ENCODE measurements at places on chromosomes 13 and 19.

DNA sequence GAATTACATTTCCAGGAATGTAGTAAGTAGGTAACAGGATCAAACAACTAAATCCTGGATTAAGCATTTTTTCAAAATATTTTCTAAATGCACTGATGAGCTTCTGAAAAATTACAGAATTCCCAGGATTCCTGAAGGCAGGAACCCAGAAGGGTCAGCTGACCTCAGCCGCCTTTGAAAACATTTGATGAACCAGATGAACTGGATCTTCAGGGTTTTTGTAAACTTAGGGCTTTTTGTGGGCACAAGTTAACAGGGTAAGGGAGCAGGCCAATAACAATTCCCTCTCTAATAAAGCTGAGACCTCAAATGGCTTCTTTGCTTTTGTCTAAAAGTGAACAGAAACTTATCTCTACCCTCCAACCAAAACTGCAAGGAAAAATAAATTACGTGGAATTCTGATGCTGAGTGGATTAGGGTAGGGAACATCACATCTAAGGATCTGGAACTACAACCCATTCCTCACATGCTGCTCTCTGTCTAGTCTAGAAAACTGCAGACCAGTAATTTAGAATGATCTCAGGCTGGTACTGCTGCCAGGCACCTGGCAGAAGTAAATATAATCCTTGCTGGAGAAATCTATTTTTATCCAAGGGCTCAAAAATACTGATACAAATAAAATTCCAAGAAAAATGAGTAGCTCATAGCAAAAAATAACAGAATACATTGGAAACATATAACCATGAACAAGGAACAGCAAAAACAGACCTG, 48.2 kb upstream of the N4BP2L1 start:
- DNase-seq: no peak

DNA sequence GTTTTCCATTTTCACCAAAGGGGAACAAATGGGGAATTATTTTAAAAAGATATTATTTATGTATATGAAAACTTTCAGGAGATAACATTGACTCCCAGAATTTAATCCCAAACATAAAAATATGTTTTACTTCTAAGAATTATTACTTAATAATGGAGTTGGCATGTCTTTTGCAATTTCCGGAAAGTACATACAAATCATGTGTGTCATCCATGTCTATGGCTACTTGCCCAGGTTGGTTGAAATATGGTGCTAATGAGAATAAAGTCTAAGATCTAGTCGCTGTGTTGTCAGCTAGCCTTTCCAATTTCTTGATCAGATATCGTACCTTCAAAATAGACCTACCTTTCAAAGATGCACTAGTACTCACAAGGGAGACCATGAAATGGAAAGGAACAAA, 1003.2 kb upstream of the PCDH20 start:
- DNase-seq: no peak

GRCh38 chr13:77034881-77035280, 7.9 kb upstream of the FBXL3 start:
- no peak for DNase-seq

- DNase-seq: no peak
Observed at GRCh38 chr13:88932950-88933349, 1261.8 kb downstream of the SLITRK5 start.

GRCh38 chr13:110444226-110444653, 117.3 kb downstream of the RAB20 start:
- DNase-seq: no peak

DNA sequence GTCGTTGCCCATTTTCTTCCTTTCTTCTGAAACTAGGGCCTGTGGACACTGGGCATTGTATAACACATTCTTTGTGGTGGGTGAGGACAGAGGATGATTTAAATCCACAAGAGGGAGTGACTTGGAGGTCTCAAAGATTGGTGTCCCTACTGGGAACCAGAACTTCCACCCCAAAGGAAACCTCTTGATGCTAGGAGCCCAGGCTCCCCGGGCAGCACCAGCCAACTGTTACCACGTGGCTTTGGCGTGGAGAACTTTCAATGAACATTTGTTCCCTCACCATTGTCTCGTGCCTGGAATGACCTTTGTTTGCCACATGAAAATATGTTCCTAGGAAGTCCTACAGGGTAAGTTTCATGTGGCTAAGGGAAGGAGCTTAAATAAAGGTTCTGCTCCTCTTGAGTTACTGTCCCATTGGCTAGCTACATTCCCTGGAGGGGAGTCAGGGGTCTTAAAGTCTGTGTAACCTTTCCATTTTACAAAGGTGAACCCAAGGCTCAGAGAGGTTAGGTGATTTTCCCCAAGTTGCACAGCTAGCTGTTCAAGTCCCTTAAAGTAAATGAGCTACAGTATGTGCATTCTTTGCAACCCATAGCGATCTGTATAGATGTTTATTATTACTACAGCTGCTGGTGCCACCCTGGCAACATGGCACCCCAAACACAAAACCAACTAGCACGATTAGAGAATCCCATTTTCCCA, 5.0 kb upstream of the CDX2 start:
- no peak for DNase-seq

- peak; percentile 62 for DNase-seq
Observed at GRCh38 chr19:44582581-44583265, 30.6 kb upstream of the IGSF23 start.

- DNase-seq: no peak
Observed at GRCh38 chr13:61094865-61095264, 320.8 kb downstream of the PCDH20 start.

Measured in stimulated activated CD4-positive, alpha-beta T cell treated with anti-CD3 and anti-CD28 coated beads, Interleukin-15, amount 100 ng/mL, for 24 hours (primary cell).